ENCODE measurements at places on chromosomes 3 and 15.

- DNase-seq, result peak; percentile 24
Observed at GRCh38 chr3:97821287-97821773, 481 bp upstream of the CRYBG3 start.

GRCh38 chr3:49701388-49702077 is 12.2 kb downstream of the RNF123 start:
- no peak for DNase-seq

DNA sequence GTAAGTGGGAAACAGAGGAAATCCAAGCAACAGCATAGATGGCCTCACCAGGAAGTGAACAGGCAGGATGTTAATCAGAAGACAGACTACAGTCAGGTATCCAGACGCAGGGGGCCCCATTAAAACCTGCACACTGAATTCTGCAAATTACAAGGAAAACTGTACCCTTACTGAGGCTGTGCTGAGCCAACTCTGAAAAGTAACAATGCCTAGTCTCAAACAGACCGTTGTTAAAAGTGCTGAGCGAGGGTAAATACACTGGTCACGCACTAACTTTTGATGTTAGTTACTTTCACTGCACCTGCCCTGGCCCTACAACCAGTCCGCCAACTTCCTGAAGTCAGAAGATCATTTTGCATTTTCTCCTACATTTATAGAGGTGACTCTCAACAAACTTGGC is 1.0 kb downstream of the TAMM41 start:
- no peak for DNase-seq

DNA sequence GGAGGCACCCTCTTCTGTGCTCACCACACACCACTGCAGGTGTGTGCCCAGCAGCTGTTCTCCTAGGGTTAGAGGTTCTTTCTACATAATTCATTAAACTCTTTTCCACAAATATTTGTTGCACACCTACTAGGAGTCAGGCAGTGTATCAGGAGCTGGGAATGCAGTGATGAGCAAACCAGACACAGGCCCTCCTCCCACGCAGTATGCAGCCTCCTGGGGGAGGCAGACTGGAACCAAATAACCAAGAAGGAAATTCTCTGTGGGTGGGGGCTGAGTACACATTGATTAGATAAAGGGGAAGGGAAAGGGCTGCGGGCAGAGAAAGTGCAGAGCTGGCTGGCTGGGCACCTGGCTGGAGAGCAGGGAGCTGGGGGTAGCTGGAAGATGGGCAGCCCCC is 18.5 kb upstream of the C3orf22 start:
- no peak for DNase-seq

- DNase-seq, result no peak
Observed at GRCh38 chr15:67164401-67164791, 90.1 kb downstream of the AAGAB start.
